ENCODE measurements at places on chromosomes 12 and 14.
A peak's percentile ranks its signal among the peaks of the same experiment; 100 is the strongest.

DNA sequence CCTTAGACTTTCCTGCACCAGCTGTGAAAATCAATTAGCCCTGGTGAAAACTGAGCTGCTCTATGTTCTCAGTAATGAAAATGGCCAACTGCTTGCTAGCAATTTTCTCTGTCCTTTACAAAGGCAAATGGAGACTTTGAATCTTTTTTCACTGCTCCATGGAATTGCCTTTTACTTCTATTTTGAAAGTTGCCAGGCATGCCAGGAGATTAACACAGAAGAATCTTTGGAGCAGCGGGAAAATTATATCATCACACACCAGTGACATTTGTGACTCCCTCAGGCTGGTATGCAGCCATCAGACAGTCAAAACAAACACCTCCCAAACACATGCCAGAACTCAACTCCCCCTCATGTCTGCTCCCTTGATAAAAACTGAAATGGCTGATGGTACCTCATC lies 872.0 kb upstream of the FLRT2 start:
- no peak for DNase-seq

DNA sequence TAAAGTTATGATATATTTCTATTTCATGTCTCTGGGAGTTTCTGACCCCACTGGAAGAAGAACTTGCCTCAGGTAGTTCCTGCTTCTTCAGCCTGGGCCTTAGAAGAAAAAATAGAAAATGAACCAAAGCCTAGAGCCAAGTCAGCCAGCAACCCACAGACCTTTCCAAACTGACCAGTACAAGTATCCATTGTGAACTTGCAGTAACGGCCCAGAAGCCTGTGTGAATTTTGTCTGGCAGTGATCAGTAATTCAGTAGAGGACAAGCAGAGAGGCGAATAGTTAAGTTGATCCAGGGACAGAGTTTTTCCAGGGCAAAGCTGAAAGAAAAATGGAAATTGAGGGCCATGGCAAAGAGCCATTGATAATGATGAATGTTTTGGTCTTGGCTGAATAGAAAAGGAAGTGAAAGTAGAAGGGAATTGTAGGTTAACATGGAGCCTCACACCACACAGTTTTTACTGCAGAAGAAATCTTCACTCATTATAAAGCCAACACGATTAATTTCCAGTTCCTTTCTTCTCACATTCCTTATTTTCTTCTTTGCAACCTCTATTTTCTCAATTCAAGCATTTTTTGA lies 311.8 kb downstream of the BTG1 start:
- DNase-seq, result no peak

DNA sequence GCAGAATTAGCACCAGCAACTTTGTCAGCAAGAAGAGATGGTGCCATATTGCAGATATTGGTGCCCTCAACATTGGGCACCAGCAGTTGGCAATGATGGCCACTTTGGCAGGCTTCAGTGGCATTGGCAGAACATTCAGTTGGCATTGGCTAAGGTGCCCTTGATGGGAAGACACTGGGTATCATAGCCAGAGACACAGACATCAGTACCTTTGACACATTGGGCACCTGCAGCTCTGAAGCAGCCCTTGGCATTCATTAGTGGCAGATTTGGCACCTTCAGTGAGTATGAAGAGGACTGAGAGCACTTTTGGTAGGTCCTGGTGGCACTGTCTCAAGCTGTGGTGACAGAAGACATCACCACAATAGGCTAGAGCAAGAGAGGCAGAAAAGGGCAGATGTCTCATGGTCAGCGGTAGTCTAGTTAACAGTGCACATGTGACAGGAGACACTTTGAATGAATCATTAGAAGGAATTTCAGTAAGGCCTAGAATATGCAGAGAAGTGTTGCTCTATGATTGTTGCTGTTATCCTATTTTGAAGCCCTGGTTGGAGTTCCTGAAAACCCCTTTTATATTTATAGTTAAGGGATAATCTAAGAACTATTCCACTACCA lies 422.2 kb downstream of the APAF1 start:
- no peak for DNase-seq

DNA sequence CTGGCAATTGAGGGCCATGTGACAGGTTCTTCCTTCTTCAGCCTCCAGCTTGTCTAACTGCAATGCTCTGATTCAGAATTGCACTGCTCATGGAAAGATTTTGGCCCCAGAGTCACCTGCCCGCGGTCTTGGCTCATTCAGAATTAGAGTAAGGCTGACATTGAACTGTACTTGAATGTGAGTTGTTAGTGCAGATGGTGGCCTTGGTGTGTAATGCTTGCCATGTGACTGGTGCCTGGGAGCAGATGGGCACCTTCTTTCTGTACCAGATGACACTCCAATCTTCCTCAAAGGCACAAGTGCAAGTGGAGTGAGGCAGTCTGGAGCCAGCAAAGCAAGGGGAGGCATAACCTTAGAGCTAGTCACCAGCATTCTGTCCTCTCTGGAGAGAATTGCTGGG lies 36.5 kb upstream of the ANO4 start:
- DNase-seq, result no peak

- DNase-seq, result no peak
These were observed 6.9 kb upstream of the PIP4K2C start for GRCh38 chr12:57584050-57584449.

DNA sequence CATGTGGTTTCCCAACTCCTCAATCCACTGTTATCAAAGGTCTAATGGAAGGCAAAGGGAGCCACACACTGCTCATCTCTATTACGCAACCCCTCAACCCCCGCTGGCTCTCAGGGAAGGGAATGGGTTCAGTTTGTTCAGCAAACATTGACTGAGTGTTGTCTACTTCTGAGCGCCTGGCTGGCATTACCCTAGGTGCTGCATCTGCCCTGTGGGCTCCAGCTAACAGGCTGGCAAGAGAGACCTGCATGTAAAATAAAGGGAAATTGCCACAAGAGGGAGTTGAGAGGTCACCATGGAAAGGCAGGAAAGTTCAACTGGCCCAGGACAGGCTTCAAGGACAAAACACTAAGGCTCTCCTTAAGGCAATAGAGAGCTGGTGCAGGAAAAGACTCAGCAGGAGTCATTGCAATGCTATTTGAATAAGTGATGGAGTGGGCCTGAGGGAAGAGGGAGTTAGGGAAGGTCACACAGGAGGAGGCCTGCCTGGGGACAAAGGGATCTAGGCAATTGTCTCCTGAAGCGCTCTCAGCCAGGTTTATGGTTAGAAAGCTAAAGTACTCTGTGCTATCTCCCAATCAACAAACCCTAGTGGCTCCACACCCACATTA lies 5.5 kb upstream of the ZNF740 start:
- DNase-seq, result peak; percentile 70

GRCh38 chr12:114679942-114680341 lies 4.0 kb downstream of the TBX3 start:
- DNase-seq, result no peak

DNA sequence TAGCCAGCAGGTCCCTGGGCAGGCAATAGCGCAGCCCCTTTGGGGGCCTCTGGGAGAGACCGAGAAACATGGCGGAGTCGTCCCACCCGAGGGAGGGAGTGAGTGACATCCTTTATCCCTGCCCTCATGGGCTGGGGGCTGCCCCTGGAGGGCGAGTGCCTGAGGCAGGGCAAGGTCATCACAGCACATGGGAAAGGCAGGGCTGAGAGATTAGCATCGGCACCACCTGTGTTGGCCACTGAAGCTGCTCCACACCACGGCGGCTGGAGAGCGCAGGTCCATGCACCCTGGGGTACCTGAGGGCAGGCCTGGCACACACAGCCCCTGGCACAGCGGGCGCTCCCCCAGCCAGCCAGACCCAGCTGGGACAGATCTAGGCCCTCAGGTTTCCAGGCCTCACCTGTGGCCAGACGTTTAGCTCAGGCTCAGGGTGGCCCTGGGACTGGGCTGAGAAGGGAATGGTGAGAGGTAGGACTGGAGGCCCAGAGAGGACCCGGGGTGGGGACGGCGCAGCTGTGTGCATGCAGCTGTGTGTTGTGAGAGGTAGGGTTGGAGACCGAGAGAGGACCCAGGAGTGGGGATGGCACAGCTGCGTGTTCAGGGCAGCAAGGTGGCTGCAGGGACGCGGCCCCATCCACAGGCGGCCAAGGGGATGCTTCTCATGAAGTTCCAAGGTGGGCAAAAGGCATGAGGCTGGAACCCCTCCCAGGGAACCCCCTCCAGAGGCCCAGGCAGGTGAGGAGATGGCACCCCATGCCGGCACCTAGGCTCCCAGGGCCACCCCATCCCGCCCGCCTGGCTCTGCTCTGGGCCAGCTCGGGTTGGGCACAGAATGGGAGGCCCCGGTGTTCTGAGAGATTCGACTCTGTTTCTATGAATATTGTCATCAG lies 74.1 kb downstream of the KIF26A start:
- no peak for DNase-seq

- DNase-seq, result no peak
These were observed 24.5 kb upstream of the HECTD1 start for GRCh38 chr14:31232081-31232480.

DNA sequence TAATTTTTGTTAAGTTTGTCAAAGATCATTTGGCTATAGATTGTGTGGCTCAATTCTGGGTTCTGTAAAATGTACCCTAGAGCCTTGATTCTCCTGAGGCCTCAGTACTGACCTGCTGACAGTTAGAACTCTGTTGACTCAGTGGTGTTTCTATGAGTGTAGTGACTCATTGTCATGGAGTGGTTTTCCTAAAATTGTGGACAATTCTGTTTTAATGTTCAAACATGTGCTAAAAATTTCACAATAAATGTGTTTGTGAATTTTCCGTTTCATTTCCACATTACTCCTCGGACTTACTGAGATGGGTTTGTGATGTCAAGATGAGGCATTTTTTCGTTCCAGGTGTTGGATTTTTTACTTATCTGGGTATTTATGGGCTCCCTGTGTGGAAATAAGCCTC lies 695.9 kb downstream of the TMEM121 start:
- no peak for DNase-seq

DNA sequence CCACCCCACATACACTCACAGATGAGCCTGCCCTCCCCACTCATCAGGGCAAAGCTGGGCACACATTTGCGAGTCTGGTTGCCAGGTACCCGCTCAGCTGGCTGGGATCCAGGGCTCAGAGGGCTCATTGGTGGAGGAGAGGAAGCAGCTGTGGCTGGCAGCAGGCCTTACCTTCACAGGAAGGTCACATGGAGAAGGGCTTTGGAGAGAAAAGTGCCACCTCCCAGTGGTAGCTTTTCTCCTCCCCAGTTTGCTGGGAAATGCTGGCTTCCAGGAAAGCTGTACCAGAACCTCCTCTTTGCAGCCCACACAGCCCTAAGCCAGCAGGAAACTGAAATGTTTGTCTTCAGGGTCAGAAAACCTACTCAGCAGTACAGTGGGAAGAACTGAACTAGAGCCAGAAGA lies 55.6 kb downstream of the LGMN start:
- DNase-seq, result peak; percentile 58

DNA sequence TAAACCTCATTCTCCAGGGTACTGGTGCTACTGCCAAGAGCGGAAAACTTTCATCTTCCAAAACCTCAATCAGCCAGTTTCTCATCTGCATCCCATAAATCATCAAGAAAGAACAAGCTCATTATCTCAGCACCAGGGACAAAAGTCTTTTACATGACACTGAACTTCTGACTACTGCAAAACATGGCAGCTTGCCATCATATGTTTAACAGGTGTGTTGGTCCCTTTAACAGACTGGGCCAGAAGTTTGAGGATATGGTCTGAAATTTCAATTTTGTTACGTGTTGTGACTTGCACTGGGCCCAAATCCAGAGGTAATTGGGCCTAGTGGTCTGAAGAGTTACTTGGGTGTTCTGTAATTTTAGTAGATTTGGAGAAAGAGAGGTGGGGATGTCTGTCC lies 305.4 kb upstream of the SEL1L start:
- no peak for DNase-seq

GRCh38 chr12:2248087-2248900 lies 195.5 kb downstream of the CACNA1C start:
- no peak for DNase-seq

DNA sequence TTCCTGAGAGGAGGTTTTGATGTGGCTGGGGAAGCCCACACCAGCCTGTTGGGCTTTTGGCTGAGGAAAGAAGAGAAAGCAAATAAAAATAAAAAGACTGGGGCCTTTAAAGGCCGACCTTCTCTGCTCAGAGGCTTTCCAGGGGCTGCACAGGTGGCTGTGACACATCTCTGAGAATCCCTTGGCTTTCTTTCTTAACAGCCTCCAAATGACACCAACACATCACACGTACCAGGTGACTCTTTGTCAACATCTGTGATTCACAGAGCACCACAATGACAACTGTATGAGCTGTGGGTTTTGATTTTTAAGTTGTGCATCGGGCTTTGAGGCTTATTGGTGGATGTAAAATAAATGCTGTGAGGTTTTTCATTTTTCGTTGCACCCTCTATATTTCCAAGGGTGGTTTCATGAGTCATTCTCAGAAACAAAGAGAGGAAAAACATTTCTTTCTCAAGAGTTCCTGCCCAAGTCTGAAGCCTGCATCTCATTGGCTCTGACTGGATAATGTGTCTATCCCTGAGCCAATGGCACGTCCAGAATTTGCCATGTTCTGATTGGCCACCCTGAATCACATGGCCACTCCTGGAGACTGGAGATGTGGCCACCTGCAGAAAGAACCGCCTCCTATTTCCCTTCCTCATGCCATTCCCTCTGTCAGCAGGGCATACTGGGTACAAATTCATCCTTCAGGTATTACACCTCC lies 349.0 kb downstream of the GLT1D1 start:
- DNase-seq, result no peak

DNA sequence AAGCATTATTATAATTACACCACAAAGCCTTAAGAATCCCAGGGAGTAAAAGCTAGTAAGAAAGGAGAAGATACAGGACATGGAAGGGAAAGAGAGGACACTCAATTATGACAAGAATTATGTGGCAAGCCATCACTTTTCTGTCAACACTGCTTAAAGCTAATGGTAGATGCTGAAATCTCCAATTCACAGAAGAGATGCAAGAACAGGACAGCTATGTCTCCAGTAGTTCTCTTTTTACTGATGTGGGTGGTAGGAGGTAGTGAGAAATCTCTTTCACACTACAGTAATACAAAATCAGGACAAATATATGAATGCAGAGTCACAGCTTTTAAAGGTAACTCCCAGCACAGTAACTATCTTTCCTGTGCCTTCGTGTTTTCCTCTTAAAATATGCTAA lies 29.2 kb downstream of the CHD8 start:
- DNase-seq, result no peak

GRCh38 chr12:55019784-55020183 lies at the start of gene NEUROD4:
NEUROD4 (plus strand) TSS chr12:55019974; CDS start chr12:55026440, 6,466 bp downstream.
- no peak for DNase-seq

DNA sequence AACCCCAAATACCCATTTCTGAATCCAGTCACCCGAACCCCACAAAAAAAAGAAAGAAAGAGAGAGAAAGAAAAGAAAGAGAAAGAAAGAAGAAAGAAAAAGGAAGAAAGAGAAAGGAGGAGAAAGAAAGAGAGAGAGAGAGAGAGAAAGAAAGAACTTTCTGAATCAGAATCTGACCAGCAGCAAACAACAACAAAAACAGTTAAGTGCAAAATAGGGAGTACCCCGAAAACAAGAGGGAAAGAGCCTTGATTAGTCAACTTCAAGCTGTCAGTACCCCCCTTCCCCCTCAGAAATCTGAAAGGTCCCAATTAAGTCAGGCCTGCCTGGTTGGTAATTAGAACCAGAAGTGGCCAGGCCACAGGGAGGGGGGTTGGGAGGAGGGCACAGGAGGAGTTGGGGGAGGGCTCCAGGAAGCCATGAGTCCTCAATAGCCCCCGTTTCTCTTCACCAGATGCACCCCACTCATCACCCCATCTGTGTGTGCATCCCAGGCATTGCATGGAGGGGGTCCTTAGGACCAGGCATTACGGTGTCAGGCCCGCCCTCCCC lies 9.8 kb downstream of the RARG start:
- no peak for DNase-seq

- DNase-seq, result no peak
These were observed 1.4 kb upstream of the KCNK13 start for GRCh38 chr14:90060312-90060964.

- no peak for DNase-seq
These were observed 65.2 kb downstream of the SLC25A47 start for GRCh38 chr14:100388103-100389054.

GRCh38 chr14:32072676-32073075 lies 4.4 kb upstream of the ARHGAP5 start:
- no peak for DNase-seq

Measured in NCI-H187 (cell line).